ENCODE measurements at places on chromosomes 7 and 10.
A peak's percentile ranks its signal among the peaks of the same experiment; 100 is the strongest.

DNA sequence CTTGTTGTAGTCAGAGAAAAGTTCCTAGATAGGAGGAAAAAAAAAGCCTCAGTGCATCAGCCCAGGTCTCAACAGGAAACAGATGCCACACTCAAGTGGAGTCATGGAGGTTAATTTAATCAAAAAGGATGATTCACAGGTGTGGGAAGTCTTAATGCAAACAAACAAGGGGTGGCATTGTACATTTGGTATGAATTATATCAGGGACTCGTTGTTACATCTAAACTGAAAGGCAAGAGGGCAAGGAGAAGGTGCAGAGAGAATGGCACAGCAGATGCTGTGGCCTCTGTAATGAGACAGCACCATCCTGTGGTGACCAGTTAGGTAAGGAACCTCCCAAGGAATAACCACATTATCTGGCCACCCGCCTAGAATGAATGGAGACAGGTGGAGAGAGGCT lies 133.7 kb downstream of the PTPRZ1 start:
- no peak for DNase-seq

GRCh38 chr7:38777609-38778008 lies 131.4 kb downstream of the VPS41 start:
- DNase-seq = no peak

DNA sequence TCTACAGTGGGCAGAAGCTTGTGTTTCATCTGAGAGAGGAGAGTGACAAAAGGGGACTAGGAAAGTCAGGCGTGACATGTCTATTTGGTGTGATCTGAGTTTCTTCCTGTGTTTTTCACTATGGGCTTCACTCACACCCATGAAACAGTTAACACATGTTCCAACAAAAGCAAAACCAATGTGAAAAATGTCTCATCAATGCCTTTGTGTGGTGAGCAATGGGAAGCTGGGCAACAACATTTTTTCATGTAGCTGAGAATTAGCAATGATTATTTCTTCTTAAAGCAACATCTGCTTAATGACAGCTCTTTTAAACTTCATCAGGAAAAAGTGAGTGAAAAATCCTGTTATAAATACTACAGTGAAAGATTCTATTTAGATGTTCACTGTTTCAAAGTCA lies 76.2 kb downstream of the NXPH1 start:
- DNase-seq = no peak

DNA sequence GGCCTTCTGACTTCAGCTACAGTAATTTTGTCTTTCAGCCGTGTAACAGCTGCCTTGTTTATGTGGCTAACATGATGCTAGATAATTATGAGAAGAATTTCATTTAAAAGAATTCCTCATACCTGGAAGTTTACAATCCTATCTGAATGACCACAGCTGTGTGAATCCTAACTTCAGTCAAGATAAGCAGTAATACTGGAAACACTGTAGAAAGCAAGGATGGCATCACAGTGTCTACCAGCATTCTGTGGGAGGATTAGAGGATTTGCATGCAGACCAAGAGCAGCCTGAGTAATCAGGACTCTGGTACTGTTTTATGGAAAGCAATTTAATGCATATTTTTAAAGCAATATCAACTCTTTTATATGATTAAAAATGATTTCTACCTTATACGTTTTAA lies 282.4 kb downstream of the EXOC4 start:
- no peak for DNase-seq

DNA sequence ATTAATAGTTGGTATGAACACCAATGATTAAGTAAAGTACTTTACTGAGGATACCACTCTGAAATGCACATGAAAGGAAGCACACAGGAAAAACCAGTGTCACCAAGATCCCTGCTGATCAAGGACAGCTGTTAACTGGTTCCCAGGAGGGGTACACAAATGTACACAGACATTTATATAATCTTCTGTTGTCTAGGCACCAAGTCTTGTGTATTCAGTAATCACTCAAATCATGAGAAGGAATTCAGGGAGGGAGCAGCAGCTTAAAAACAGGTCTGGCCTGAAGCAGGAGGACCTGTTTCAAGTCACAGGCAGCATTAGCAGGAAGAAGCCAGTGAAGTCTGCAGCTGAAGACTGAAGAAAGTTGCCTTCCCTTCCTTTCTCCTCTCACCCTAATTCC lies 18.7 kb downstream of the MPP7 start:
- DNase-seq = no peak

- DNase-seq = no peak
These were observed 3.8 kb downstream of the REEP3 start for GRCh38 chr10:63525021-63525420.

DNA sequence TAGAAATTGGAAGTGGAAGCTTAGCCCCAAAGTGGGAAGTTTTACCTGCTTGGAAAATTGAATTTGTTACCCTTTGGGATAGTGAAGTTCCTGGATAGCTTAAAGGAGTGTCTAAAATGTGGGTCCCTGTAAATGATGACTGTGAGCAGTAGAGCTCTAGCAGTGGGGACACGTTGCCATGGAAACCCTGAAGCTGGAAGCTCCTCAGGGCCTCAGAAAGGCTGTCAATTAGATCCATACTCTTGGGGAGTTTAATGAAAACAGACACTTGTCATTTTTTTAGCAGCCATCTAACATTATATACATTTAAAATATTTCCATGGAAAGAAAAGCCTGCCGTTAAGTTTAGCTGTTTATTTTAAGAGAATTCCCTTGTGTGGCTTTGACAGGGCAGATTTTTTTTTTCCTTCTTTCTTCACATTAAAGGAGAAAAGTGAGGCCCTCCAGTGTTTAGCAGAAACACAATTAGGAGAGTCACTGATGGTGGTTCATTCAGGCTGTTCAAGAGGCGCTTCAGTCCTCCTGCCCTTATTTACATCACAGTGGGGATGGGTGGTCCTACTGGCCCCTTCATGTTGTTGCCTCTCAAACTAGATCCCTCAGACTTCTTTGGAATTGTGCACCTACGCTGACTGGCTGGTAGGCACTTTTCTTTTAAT lies 518.4 kb downstream of the CCSER2 start:
- DNase-seq = no peak

GRCh38 chr10:124830445-124830844 lies 28.8 kb downstream of the ABRAXAS2 start:
- no peak for DNase-seq

GRCh38 chr10:18527687-18528086 lies 123.7 kb downstream of the NSUN6 start:
- DNase-seq = no peak

- DNase-seq = no peak
These were observed 53.2 kb downstream of the STK17A start for GRCh38 chr7:43636093-43636492.

DNA sequence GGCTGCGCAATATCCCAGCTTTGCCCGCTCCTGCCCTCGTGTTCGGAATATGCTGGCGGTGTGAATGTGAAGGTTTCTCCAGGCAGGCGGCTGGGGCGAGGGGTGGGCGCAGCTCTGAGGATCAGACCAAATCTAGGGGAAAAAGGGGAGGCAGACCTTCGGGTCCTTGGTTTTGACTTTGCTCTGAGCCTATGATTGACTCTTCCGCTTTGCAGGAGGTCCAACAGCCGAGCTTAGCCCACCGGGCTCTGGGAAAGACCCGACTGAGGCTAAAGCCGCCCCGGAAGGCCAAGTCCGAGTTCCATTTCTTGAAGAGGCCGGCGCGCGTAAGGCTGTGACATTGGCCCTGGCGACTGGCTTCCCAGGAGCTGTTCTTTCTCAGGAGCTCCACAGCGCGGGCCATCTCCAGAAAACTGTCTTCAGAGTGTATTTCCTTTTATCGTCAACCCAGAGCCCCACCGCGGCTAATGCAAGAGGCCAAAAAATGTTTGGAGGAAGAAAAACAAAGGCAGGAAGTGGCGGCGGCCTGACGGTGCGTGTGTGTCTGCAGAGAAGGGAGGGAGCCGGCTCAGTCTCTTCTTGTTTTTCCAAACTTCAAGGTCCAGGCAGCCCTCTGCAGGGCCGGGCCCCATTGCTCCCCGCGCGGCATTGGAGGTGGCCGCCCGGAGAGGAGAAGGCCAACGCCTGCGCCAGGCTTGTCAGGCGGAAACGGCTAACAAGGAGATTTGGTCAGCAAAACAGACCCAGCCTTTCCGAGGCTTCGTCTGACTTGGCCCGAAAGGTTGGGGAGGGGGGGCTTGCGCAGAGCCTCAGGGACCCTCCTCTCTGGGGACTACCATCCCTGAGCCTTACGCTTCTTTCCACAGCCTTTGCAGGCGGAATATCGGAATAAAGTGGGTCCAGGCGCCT lies 3.6 kb upstream of the HOXA11 start:
- peak; percentile 41 for DNase-seq

DNA sequence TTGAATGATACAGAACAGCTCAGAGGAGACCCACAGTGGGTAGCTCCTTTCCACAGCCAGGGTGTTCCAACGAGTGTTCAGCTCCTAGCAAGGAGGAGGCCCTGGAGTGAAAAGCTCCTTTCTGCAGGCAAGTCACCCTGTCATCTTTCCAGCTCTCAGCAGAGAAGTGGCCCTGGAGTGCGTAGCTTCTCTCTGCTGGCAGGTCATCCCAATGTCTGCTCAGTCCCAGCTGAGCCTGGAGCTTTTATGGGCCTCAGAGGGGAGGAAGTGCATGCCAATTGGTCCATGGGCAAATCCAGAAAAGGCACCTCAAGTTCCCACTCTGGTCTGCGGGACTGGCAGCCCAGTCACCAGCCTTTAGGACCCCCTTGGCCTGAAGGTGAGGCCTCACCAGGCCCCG lies 30.8 kb upstream of the ZMYND11 start:
- DNase-seq = no peak

DNA sequence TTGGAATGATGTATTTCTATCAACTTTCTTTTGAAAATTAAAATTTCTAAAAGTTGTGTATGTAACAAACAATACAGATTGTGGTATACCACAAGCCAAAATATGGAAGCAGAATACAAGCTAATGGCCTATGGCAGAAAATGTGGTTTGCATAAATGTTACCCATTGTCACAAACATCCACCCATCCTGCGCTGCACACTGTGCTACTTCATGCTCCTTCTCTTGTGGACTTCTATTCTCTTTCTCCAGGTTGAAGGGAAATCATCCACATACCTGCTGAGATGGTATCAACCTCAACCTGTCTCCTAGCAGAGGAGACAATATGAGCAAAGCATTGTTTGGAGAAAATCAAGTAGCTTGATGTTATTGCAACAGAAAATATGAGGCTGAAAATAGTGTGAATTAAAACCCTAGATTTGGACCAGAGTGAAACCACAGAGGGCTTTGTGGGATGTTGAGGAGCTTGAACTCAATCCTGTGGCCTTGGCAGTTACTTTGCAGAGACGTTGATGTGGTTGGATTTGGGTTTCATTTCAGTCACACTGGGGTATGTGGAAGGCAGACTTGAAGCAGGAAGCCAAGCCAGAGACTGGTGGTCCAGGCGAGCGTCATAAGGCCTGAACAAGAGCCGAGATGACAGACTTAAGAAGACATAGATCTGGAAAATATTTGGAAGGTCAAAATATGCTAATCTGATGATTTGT lies 63.8 kb downstream of the ICA1 start:
- DNase-seq = peak; percentile 48

- DNase-seq = no peak
These were observed 946.3 kb downstream of the CNTNAP2 start for GRCh38 chr7:147062897-147063296.

GRCh38 chr7:117767951-117768350 lies 105.3 kb downstream of the CTTNBP2 start:
- no peak for DNase-seq

DNA sequence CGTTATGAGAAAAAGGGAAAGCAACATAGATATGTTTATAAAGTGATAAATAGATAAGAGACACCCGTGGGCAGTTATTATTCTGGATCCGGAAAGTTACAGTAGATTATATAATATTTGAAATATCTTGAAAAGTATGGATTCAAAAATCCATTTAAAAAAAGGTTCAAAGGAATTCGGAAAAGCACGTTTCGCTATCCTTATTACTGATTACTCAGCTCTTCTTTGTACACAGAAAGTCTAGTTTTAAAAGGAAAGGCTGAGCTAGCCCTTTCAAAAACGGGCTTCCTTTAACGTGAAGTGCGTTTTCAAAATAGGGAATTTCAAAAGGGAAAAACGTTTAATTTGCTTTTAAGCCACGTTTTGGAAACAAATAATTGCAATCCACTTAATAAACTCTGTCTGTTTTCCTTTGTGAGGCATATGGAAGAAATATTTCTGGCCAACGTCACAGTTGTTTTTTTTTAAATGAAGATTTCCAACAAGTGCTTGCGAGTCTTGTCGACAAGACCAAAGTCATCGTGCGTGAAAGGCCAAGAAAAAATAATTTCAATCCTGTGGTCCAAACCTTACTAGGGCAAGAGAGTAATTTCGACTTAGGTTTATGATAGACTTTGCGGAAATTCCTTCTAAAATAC lies 2.2 kb upstream of the SKIDA1 start:
- no peak for DNase-seq

DNA sequence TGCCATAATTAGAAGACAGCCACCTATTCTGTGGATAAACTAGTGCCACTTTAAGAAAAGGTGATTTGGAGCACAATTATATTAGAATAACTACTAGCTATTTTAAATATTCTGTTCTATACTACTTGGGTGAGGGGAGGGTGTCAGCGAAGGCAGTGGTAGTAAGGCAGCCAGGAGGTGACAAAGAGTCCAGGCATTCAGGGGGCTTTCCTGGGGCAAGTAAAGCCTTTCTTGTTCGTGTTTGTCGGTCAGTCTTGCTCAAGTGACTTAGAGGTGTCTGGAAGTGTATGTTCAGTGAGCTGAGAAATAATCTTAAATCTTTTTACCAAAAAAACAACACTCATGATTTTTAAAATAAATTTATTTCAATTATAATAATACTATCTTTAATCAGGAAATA lies 34.4 kb downstream of the ADD3 start:
- DNase-seq = no peak

GRCh38 chr10:660413-660969 lies 29.0 kb downstream of the DIP2C start:
- DNase-seq = no peak

- DNase-seq = no peak
These were observed 35.8 kb upstream of the PLPP4 start for GRCh38 chr10:120421250-120421649.

DNA sequence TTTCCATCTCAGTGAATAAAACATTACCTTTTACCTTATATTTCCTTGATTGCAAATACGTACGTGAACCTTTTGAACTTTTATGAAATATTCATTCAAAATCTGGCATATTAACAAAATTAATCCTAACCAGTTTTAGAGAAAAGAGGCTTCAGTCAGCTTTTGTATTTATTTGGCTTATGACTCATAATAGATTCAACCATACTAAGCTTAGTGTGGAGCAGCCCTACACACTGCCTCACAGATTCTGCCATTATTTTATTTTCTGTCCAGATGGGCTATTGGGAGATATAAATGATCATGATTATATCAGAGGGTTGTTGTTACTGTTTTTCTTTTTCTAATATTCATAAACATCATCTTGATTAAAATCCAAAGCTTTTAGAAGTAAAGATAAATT lies 325.5 kb downstream of the GPR37 start:
- DNase-seq = no peak
